Stimulated activated CD4-positive, alpha-beta T cell treated with anti-CD3 and anti-CD28 coated beads, Interleukin-1b, Interleukin-23, amount 100 ng/mL, for 48 hours (primary cell): ENCODE measurements at places on chromosomes 2 and 18.
A peak's percentile ranks its signal among the peaks of the same experiment; 100 is the strongest.

- peak; percentile 52 for DNase-seq
These were observed 40.0 kb downstream of the GKN2 start for GRCh38 chr2:68912732-68913131.

GRCh38 chr2:172713365-172713875 is 22.2 kb upstream of the RAPGEF4 start:
- no peak for DNase-seq

GRCh38 chr2:141869572-141869971 is 261.2 kb downstream of the LRP1B start:
- no peak for DNase-seq

DNA sequence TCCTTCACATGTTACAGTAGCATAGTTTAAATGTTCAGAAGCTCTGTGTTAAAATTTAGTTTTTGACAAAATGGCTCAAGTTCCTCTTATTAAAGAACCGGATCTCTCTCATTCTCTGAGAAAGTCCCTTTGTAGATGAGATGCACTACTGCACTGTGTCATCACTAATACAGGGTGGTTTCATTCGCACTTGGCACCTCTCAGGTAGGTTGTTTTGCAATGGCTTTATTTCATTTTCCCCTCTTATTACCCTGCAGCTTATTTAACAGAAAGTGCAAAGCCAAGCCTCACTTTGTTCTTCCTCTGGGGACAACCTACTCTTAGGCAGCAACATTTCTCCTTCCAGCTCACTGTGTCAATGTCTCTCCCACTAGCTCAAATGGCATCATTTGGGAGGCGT is 185.1 kb downstream of the DLGAP1 start:
- DNase-seq: no peak

DNA sequence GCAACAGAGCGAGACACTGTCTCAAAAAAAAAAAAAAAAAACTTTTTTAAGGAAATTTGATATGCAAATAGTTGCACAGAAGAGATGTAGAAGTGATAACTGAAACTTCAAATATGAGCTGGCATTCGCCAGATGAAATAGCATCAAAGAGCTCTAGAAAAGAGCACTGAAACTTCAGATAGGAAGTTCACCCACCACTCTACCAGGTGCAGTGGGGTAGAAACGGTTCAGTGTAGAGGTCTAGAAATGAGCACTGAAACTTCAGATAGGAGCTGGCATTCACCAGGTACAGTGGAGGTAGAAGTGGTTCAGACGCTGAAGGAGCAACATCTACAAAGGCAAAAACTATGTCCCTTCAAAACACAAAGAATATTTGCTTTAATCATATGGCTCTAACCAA is 9.0 kb upstream of the ONECUT2 start:
- no peak for DNase-seq

DNA sequence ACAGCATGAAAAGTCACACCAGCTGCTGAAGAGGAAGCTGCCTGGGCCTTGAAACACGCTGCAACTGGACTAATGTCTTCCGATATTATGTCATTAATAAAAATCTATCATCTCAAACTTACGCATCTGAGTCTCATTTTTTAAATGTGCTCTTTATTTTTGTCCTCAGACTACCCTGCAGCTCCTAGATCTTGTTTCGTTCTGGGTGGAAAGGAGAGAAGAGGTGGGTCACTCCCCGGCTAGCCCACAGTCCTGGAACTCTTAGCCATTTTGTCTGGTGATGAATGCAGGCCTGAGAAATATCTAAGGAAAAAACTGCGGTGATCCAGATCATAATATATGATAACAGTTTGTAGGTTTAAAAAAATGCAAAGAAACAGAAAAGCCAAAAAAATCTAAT is 73.3 kb downstream of the TXNL1 start:
- DNase-seq: no peak

GRCh38 chr18:33577685-33578517 is at the start of gene ASXL3:
TSS of gene ASXL3 (plus strand) at chr18:33578219. CDS start at chr18:33578632, 413 bp downstream.
- no peak for DNase-seq

- DNase-seq: no peak
These were observed 111.3 kb upstream of the REV1 start for GRCh38 chr2:99600981-99601651.

GRCh38 chr2:96773922-96774321 is 13.2 kb downstream of the CNNM4 start:
- DNase-seq: peak; percentile 32

DNA sequence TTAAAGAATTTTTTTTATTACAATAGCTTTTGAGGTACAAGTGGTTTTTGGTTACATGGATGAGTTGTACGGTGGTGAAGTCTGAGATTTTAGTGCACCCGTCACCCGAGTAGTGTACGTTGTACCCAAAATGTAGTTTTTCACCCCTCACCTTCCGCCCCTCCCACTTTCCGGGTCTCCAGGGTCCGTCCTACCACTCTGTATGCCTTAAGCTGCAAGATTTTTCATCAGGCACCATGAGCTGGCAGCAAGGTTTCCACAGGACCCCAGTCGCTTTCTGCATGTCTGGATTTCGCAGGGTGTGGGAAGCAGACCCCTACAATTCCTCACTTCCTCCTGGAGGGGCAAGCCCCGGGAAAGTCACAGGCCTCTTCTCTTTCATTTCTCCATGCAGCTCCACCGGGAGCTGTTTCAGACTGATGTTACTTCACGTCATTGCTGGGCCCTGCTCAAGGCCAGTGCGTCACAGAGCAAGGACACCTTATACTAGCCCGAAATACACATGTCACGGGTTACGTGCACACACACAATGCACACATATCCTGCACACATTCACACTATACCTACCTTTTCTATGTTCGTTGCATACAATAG is 179.1 kb downstream of the ZFP36L2 start:
- no peak for DNase-seq

- DNase-seq: no peak
These were observed 170.1 kb downstream of the INHBB start for GRCh38 chr2:120515759-120516678.

DNA sequence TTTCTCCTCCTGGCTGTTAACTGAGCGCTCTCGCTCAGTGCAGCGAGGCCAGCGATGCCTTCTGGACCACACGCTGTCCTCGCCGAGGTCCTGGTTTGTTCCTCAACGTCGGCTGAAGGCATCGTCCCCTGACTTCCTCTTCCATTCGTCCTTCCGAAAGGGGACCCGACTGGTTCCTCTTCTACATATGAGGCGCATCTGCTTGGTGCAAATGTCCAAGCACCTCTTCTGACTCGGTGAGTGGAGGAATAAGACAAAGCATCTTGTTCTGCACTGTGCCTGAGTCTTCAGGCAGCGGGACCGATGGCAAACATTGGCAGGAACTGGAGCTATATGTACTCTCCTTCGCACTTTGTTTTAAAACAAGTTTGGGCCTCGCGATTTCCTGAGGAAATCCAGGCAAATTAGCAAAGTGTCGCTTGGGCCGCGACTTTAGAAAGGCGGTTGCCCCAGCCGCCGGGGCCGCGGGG is 621 bp upstream of the KCNS3 start:
- no peak for DNase-seq

DNA sequence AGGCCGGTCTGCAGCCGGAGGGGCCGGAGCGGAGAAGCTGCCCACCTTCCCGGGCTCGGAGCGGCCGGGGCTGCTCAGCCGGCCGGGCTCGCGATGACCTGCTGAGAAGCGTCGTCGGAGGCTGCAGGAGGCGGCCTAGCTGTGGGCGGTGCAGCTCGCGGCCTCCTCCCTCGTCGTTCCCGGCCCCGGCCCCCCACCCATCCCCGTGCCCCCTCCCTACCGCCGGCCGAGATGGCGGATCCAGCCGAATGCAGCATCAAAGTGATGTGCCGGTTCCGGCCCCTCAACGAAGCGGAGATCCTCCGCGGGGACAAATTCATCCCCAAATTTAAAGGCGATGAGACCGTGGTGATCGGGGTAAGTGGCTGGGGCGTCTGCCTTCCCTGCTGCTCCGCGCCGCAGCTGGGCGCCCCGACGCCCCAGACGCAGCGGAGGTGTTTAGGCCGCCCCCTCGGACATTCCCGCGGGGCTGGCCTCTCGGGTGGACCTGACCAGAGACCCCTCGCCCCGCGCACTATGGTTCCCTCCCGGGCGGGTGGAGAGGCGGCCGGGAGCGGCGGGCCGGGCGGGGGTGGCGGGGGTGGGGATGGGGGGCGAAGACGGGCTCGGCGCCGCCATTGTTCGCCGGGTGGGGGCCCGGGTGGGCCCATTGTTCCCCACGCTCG is 492 bp downstream of the KIF5C start:
- no peak for DNase-seq

DNA sequence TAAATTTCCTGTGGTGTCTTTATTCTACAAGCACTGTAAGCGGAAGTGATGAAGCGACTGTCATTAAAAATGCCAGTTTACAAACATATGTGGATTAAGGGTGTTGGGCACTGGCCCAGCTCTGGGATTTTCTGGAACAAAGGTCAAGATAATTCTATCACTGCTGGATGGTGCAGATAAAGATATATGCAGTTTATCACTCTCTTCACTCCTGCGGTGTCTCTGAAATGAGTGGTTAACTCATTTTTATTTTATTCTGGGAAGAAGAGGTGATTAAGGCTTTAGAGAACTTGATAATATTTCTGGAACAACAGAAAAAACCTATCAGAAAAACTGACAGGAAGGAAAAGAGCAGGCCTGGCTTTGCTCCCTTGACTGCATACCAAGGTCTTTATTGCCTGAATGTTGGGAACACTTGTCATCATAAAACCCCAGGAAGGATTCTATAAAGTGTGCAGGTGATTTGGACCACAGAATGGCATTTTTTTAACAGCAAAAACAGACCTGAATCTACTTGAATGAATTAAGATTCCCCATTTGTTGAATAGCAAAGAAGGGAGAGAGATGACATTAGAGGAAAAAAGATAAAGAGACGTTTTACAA is 32.4 kb downstream of the ABCB11 start:
- no peak for DNase-seq

GRCh38 chr2:72007402-72007801 is 140.3 kb downstream of the CYP26B1 start:
- DNase-seq: no peak

- DNase-seq: no peak
These were observed 6.0 kb upstream of the ALPP start for GRCh38 chr2:232372231-232373208.

DNA sequence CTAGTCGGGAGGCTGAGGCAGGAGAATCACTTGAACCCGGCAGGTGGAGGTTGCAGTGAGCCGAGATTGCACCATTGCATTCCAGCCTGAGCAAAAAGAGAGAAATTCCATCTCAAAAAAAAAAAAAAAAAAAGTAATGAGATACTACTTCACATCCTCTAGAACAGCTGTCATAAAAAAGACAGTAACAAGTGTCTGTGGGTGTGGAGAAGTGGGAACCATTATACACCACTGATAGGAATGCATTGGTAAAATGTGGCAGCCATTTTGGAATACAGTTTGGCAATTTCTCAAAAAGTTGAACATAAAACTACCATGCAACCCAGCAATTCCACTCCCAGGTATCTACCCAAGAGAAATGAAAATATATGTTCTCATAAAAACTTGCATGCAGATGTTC is 166.6 kb downstream of the GREB1L start:
- DNase-seq: no peak

- DNase-seq: no peak
These were observed 2.0 kb upstream of the MOB4 start for GRCh38 chr2:197513915-197514314.

- no peak for DNase-seq
These were observed 73.1 kb upstream of the TPO start for GRCh38 chr2:1340141-1340512.

- peak; percentile 28 for DNase-seq
These were observed 212.3 kb downstream of the MGAT5 start for GRCh38 chr2:134466141-134466540.

- no peak for DNase-seq
These were observed 67.9 kb upstream of the PNPT1 start for GRCh38 chr2:55761526-55761925.

- DNase-seq: peak; percentile 61
These were observed 5.4 kb downstream of the SPR start for GRCh38 chr2:72892506-72893173.

DNA sequence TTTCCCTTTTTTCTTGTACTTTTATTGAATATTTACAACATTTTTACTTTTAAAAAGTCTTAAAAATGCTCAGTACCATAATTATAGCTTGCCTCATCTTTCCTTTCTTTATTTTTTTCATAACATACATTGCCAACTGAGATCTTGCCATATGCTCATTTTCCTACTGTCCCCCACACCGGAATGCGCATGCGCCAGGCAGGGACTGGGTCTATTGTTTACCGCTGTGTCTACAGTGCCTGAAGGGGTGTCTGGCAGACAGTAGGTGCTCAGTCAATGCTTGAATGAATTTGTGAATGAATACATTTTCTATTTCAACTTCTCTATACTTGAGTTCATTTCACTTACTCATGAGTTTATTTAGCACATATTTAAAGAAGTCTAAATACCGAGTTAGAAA is 158.0 kb downstream of the CYP26B1 start:
- DNase-seq: no peak

DNA sequence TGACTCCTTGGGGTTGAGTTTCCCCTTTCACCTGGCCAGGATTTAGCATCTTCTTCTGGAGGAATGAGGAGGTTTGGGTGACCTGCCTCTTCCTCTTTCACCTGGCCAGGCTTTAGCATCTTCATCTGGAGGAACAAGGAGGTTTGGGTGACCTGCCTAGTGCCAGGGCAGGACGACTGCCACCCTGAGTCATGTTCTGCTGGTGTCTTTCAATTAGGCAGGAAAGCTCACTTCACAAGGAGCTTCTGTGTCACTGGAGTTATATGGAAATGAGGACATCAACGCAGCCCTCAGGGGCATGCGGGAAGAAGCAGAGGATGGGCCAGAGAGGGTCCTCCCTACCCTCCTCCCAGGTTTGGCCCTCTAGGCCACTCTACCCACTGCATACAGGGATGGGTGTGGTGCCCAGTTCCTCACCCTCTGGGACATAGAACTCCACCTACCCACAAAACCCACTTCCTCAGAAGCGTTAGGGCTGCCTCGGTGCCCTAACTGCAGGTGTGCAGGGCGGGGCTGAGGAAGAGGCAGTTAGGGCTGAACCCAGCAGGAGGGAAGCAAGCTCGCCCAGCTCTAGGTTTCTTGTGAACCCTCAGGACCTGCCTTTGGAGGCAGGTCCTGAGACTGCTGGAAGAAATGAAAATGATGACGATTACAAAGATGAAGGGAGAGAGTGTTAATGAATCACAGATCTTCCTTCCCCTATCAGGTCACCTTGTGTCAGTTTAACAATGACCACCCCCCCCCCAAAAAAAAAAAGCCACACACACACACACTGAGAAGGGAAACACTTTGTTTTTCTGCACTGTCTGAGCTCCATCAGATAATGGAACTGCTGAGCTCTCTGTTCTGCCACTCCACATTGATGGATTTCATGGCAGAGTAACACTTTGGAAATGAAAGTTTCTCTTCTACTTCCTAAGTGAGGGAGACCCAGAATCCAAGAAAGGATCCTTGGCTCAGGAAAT is 71.0 kb downstream of the ARL4C start:
- DNase-seq: peak; percentile 54

- DNase-seq: no peak
These were observed 306.2 kb downstream of the SETBP1 start for GRCh38 chr18:44986933-44987332.

DNA sequence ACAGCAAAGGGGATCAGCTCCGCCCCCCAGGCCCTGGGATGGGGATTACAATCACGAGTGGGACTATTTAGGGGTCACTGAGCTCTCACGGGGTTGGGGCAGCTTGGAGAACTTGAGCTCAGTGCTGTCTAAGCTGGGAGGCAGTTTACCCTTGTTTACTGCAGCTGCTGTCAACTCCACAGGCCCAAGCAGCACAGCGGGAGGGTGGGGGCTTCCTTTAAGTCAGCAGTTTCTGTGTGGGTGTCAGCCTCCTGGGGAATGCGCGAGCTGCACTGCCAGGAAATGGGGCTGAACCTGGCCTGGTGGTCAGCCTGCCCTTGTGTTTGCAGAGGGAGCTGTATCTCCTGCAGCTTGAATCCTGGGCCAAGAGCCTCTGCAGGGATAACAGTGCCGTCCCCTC is 29.8 kb downstream of the TOGARAM2 start:
- peak; percentile 46 for DNase-seq

GRCh38 chr2:206477296-206477695 is 34.0 kb downstream of the ADAM23 start:
- DNase-seq: no peak
